Activated CD4-positive, alpha-beta T cell treated with anti-CD3 and anti-CD28 coated beads for 4 hours (primary cell): ENCODE measurements at places on chromosomes 1 and 21.

GRCh38 chr1:194533641-194534040, 1347.2 kb upstream of the B3GALT2 start:
- no peak for DNase-seq

DNA sequence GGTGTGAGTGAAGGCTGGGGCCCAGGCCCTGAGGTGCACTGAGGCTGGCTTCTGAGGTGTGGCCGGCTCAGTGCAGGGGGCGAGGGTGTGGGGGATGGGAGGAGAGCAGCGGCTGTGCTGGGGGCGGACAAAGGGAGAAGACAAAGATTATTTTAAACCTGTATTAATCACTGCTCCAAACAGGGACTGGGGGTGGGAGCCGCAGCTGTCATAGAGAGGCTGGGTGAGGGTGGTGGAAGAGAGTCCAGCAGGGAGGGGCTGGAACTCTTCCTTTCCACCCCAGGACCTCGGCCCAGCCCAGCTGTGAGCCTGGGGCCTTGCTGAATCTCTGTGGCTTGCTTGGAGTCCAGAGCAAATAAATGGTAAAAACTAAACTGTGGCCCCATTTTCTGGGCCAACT, 106.9 kb downstream of the KCND3 start:
- DNase-seq = no peak

DNA sequence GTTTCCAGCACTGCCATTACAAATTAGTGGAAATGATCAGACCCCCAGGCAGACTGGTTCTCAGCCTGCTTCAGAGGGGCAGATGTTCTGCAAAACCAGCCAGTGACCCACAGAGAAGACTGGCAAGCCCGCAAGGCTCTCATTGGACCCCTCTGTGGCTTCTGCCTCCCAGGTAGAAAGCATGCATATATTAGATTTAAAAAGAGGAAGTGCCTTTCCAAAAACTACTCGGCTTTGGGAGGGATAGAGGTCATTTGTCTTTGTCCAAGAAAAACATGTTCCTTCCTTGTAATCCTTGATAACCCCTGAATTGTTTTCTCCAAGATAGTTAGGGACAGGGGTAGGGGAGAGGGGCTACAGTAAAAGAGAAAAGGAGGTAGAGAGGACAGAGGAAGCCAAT, 11.8 kb downstream of the HIVEP3 start:
- DNase-seq = no peak

DNA sequence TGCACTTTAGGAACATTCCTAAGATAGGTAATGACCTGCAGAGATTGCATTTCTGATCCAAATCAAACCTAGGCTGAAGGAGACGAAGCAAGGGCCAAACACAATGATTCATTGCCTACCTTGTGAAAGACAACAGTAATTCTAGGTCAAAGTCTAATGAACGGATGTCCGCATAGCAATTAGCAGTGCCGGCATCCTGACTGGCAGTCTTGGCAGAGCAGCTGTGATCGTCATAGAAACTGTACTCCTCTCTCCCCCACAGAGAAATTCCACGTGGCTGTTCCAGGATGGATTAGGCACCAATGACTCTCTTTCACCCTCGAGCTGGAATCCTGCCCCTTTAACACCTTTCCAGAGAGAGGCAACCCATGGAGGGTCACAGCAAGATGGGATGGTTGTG, 28.9 kb upstream of the VAV3 start:
- DNase-seq = no peak
